Stimulated activated CD4-positive, alpha-beta T cell treated with anti-CD3 and anti-CD28 coated beads, Interleukin-4, amount 100 ng/mL, for 4 hours (primary cell): ENCODE measurements at places on chromosomes 12 and 14.

- DNase-seq: no peak
These were observed 775.5 kb upstream of the SEL1L start for GRCh38 chr14:82309199-82309598.

GRCh38 chr12:118925407-118925806, 55.9 kb upstream of the SRRM4 start:
- DNase-seq: no peak

- DNase-seq: peak; percentile 58
These were observed 13.7 kb downstream of the PGF start for GRCh38 chr14:74941676-74942097.

- no peak for DNase-seq
These were observed 216.6 kb downstream of the AKAP6 start for GRCh38 chr14:32545506-32546210.

- no peak for DNase-seq
These were observed 103.8 kb downstream of the OSBPL8 start for GRCh38 chr12:76455582-76456345.

- no peak for DNase-seq
These were observed 41.7 kb downstream of the RASSF9 start for GRCh38 chr12:85794531-85794930.
